ENCODE measurements at places on chromosomes 6 and 20. TPM values are rescaled to one million over a fixed set of nuclear protein-coding genes. Genes with fewer than 3 reads are reported as not detected.
A peak's percentile ranks its signal among the peaks of the same experiment; 100 is the strongest.

- DNase-seq = no peak
These were observed 55.9 kb downstream of the TTI1 start for GRCh38 chr20:37977338-37977737.

DNA sequence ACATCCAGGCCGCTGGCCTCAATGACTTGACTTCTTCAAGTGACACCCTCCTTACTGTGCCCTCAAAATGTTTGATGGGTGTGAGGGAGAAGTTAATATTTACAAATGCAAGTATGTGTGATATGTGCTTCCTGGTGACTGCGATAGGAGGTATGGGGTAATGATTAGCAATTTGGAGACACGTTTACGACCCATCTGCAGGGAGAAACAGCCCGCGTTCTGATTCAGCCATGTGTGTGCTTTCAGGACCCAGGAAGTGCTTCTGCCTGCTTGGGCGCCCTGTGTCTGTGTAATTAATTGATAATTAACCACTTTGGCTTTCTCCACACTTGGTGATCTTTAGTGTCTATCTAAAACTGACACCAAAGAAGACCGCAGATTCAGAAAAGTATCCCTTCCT lies 25.0 kb downstream of the SIRPA start:
- DNase-seq = no peak

- no peak for DNase-seq
These were observed 468.2 kb downstream of the PKHD1 start for GRCh38 chr6:51619042-51619799.

DNA sequence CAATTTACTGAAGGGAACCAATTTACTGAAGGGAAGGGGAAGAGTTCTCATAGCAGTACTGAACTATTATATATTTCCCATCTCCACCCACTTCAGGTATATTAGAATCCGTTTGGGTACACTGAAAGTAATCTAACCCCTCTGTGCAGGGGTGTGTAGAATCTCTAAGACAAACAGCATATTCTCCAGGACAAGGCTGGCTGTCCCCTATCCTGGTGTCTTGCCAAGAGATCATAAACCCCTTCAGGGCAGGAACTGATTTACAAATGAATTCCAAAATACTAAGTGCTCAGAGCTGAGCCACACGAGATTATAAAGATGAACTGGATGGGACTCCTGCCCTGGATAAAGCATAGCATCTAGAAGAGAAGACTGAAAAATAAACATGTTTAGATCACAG lies 9.2 kb downstream of the ASF1A start:
- DNase-seq = no peak

GRCh38 chr20:15200147-15200565 lies 862.7 kb upstream of the FLRT3 start:
- no peak for DNase-seq

Gene PBOV1
- not detected for total RNA-seq

DNA sequence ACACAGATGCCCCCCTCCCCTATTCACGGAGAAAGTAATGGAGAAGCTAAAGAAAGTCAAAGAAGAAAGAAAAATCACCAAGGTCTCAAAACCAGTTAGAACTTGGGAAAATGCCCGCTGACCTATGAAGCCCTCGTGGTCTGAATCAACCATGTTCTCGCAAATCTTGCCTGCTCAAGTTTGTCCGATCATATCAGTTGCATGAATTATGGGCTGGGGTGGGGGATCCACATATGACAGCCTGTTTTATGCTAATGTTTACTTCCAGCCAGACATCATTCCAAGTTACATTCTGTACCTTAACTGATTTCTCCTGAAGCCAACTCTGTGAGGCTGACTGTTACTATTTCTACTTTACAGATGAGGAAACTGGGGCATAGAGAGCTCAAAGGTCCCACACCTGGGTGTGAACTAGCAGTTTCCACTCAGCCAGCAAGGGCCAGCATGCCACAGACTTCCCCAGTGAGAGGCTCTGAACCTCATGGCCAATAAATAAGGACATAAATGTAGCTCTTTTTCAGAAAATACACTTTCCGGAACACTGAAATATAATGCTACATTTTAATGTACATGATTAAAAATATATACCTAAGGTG lies 2.1 kb downstream of the RNASET2 start:
- DNase-seq = no peak

DNA sequence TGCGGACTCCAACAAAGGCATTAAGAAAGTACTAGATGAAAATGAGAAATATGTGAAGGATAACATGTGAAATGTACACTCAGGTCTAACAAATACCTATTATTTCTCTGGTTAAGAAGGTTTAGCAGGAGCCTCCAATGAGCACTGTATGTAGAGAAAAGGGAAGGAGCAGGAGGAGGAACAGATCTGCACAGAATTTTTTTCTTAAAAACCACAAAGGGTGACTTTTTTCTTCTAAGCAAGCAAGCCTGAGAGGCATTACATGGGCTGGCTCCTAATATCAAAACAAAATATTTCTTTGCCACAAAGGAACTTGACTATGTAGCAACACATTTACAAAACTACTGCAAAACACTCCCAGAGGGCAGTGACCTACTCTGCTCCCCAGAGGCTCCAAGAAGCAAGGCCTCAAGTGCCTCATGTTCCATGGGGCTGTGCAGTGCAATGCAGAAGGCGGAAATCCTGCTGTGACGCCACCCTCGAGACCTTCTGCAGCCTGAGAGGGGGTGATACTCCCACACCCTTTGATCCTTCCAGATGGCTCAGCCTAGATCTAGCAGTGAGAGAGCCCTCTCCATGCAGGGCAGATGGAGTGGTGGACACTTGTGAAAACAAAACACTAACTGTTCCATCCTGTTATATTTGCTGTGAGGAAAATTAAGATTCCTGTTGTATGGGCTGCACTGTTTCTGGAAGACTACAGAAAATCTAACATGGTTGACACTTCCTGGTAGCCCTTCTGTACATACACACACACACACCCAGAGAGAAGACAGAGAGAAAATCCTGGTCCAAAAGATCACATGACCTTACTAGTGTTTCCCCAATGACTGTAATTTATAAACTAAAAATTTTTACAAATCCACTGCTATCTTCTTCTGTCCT lies 36.0 kb upstream of the SMIM29 start:
- DNase-seq = peak; percentile 18

GRCh38 chr20:44287272-44288097 lies 23.5 kb downstream of the FITM2 start:
- DNase-seq = no peak

- no peak for DNase-seq
These were observed 45.4 kb upstream of the ID1 start for GRCh38 chr20:31559704-31560093.

DNA sequence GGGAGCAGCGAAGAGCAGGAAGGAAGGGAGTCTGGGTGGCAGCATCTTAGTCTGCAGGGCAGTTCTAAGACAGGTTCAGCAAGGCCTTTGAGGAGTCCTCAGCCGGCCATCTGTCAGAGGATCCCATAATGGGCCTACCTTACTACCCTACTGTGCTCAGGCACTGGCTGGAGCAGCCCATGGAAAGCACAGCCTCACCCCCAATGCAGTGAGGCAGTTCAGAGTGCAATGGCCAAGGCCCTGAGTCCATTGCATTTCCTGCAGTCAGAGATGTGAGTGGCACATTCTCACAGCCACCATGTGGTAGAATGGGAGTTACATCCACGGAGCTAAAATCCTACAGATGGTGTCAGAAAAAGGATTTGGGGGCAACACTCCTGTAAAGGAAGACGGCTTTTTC lies 19.4 kb upstream of the OVOL2 start:
- no peak for DNase-seq

DNA sequence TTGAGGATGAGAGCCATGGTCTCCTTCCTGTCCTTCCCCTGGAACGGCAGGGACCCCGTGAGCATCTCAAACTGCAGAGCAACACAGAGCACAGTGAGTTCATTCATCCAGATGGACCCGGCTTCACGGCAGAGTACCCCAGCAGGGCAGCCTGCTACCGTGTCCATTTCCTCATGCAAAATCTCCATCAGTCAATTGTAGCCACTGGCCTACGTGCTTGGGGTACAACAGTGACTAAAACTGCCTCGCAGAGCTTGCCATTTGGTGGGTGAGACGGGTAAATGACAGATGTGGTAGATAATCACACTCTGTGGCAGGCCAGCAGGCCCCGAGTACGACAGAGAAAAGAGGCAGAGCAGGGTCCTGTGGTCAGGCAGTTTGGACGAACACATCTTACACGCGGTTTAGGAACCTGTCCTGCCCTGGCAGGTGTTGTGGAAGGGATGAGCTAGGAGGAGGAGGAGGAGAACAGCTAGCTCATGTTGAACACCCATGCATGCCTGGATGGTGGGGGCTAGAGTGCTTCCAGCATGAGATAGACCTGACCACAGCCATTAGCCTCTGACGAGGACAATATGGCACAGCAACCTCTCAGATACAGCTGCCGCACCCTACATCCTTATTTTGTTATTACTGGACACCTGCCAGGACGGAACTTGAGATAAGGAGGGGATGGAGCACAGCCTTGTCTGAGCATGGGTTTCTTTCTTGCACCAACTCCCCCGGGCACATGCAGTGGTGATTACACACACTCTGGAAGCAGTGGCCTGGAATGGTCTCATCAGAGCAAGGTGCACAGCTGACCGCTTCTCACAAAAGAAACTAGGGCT lies 95.6 kb downstream of the RAMACL start:
- DNase-seq = peak; percentile 13

Gene MUC22
- not detected for total RNA-seq

Gene MED20
- 27.6 TPM for total RNA-seq

GRCh38 chr6:82057846-82058554 lies 189.5 kb downstream of the IBTK start:
- DNase-seq = no peak

DNA sequence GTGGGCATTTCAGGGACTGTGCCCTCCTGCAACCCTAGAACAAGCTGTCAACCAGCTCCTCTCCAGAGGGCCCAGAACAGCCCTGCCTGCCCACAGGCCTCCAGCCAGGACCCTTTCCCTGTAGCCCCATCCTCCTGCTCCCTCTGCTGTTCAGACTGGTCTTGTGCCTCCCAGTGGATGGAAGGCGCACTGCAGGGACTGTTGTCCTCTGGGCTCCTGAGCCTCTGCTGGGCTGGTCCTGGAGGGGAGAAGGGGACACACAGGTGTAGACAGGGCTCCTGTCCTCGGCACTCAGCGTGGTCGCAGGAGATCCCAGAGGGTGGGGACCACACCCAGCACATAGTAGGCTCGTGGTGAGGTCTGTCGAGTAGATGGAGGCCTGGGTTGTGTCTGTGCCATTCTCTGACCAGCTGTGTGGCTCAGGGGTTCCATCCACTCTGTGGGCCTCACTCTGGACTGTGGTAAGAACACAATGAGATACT lies 11.5 kb downstream of the ITPR3 start:
- peak; percentile 67 for DNase-seq

Gene TREM2
- total RNA-seq = 0.63 TPM

Measured in MCF 10A (cell line).